Body of pancreas (tissue), 4 donors: ENCODE measurements at places on chromosomes 2 and 18. TPM values are rescaled to one million over a fixed set of nuclear protein-coding genes. Genes with fewer than 3 reads are reported as not detected.

DNA sequence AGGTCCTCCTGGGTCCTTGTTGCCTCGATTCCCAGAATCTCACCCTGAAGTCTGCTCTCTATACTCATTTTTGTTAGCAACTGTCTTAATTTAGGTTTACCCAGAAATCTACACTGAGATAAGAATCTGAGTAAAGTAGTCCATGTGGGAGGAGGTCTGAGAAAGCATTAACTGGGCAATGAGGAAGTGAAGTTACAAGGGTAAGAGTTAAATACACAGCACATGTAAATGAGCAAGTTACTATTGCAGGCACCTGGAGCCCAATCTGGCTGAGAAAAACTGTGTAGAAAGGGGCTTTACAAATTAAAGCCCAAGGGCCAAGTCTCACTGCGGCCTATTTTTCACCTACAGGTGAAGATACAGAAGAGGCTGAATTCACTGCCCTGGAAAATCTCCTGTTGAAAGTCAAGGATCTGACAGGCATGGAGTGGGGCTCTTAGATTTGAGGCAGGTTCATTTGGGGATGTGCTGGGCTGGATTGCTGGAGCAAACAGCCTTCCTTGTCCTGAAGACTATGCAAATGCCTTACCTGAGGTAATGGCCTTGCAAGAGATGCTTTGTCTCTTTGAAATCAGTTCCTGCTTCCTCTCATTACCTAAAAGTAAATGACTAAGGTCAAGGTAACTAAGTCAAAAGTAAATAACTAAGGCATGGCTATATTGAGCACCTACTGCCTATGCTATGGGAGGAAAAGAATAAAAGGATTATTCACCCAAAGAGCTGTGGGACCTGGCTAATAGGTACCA, 84.4 kb upstream of the DYNAP start:
- no peak overlapping the region for H3K4me3 ChIP-seq
- no peak for DNase-seq
- H3K27me3 ChIP-seq = no peaks in the 10 kb centered on the region
- H3K4me1 ChIP-seq = no peaks in the 10 kb centered on the region
- no peak overlapping the region for H3K27ac ChIP-seq

Gene EPB41L3
- total RNA-seq = 22.1 TPM

DNA sequence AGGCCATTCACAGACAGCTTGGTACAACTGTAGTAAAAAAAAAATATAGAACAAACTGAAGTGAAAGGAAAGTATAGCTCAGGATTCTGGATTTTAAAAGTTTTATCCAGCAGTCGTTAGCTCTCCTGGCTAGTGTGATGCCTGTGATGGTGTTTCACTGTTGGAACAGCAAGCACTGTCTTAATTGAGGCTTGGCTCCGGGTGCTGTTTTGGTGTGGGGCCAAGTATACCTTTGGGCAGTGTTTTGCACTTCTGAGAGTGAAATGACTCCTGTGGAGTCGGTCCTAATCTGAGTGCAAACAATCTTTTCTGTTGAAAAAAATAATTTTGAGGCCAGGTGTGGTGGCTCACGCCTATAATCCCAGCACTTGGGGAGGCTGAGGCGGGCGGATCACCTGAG, 28.7 kb upstream of the RAB1A start:
- H3K4me1 ChIP-seq = peaks cover 12% of the 10 kb centered on the region
- H3K27me3 ChIP-seq = no peaks in the 10 kb centered on the region
- no peak overlapping the region for H3K4me3 ChIP-seq
- no peaks in the 10 kb centered on the region for H3K36me3 ChIP-seq
- H3K27ac ChIP-seq = no peak overlapping the region

Gene TPRKB
- total RNA-seq = 14.5 TPM

Gene COL5A2
- 24.1 TPM for total RNA-seq

DNA sequence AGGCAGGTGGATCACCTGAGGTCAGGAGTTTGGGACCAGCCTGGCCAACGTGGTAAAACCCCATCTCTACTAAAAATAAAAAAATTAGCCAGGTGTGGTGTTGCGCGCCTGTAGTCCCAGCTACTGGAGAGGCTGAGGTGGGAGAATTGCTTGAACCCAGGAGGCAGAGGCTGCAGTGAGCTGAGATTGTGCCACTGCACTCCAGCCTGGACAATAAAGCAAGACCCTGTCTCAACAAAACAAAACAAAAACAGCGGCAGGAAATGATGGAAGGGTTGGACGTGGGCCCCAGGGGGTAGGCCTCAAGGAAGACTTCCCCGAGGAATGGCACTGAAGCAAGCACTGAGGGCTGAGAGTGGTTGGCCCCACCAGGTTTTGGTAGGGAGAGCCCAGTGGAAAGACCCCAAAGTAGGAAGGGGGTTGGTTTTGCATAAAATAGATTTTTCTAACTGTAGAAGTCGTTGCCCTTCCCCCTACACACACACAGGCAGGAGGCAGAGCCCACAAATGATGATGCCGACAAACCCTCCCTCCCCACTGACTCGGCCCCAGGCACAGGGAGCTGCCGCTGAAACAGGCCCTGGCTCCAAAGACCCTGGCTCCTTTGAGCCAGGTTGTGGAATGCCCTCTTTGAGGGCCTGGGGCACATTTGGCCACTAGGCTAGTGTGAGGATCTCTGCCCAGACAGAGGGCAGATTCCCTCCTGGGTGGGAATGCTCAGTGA, 104.8 kb downstream of the CABLES1 start:
- no peaks in the 10 kb centered on the region for H3K4me1 ChIP-seq
- no peaks in the 10 kb centered on the region for H3K27me3 ChIP-seq
- no peak overlapping the region for H3K4me3 ChIP-seq
- DNase-seq = no peak

DNA sequence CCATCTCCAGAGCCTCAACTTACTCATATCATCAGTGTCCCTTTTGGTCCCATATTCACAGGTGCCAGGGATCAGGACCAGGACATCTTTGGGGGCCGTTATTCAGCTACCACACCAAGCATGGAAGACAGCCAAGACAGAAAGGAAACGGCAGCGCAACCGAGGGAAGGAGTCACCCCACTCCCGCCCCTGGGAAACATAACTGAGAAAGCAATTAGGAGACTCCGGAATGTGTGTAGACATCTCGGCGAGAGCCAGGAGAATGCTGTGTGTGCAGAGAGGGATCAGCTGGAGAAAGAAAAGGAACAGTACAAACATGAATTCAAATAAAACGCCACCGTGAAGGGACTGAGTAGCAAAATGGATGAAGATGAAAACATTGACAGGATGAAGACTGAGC, 13.4 kb upstream of the BOK start:
- no peak overlapping the region for H3K27ac ChIP-seq
- no peak overlapping the region for H3K4me3 ChIP-seq
- DNase-seq = no peak
- H3K4me1 ChIP-seq = peaks cover 17% of the 10 kb centered on the region

Gene MC4R
- not detected for total RNA-seq

- no peaks in the 10 kb centered on the region for H3K36me3 ChIP-seq
- no peak overlapping the region for H3K4me3 ChIP-seq
- peaks cover 48% of the 10 kb centered on the region for H3K4me1 ChIP-seq
- no peak overlapping the region for H3K27ac ChIP-seq
- DNase-seq = no peak
Observed at GRCh38 chr2:227477291-227477690, 5.3 kb downstream of the AGFG1 start.

Gene FNDC4
- 20.8 TPM for total RNA-seq

DNA sequence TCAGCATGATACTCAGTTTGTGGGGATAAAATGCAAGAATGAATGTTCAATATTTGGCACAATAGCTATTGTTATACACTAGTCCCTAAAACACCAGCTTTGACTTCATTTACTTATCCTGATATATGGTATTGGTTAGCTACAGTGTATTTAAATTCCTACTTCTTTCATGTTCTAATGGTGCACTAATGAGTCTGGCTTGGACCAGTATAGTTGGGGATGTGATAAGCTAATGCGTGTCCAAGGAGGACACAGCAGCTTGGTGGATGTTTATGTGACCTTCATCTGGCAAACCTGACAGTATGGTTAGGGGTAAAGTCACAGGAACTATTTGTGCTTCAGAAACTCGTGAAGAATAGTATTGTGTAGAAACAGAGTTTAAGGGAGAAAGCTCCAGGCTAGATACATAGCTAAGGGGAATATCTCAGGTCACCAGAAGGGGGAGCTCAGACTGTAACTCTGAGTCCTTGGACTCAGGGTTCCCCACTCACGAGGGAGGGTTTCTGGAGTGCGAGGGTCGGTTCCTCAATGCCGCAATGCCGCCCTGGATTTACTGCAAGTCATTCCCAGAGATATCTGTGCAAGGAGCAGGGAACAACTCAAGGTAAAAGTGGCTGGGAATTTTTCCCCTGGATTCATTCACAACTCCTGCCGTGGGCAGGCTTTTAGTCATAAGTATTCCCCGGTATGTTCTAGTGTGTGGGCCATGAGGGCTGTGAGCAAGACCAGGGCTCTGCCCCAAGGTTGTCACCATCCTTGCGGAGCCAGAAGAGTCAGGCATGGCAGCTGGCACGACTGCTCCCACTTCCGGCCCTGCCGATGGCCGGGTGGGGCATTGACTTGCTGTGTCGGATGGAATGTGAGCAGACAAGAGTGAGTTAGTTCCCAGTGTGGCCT, 14.5 kb downstream of the IL1R2 start:
- H3K36me3 ChIP-seq = no peaks in the 10 kb centered on the region
- H3K4me3 ChIP-seq = no peak overlapping the region

DNA sequence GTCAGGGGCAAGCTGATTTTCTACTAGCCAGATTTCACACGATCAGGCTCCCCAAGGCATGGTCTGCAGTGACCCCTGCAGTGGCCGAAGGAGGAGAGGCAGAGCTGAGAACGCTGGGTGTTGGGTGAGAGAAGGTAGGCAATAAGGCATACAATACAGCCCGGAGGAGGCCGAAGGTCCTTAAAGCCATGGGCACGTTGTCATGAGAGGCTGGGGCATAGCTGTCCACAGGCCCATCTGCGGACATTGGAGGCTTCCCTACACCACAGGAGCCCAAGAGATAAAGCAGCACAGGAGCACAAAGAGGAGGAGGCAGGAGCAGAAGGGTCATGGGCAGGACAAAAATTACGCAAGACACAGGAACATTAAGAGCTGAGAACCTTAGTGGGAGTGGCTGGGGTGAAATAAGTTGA, 16.7 kb upstream of the BZW1 start:
- H3K27ac ChIP-seq = no peak overlapping the region
- H3K4me3 ChIP-seq = no peak overlapping the region
- H3K36me3 ChIP-seq = no peaks in the 10 kb centered on the region
- no peak for DNase-seq
- peaks cover 18% of the 10 kb centered on the region for H3K4me1 ChIP-seq

Gene SFT2D3
- 11.9 TPM for total RNA-seq

DNA sequence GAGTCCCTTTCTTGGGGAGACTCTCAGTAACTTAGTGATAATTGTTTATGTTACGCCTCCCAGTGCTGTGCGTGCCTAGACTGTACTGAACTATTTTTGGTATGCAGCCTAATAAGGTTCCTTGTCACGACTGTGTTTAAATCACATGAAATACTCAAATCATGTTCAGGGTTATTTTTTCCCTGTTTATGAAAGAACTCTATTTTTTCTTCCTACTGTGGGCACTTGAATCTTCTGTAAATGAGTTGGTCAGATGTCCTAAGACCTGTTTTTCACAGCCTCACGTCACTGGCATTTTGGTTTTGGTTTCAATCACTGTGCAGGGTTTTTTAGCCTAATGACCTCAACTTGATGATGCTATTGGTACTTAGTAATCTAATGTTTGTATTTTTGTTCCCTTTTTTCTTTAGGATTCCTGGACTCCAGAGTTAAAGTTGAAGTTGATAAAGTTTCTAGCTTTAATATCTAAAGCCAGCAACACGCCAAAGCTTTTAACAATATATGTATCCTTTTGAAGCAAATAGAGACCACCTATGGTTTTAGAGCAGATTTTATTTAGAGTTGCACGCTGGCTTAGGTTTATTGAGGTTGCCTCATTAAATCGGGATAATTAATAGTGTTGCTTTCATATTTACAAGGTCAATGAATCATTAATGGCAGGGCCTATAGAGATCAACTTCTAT, 24.0 kb downstream of the ARMC9 start:
- H3K36me3 ChIP-seq = no peaks in the 10 kb centered on the region
- no peak overlapping the region for H3K4me3 ChIP-seq
- no peak for DNase-seq
- H3K27ac ChIP-seq = no peak overlapping the region
- H3K4me1 ChIP-seq = no peaks in the 10 kb centered on the region
- no peaks in the 10 kb centered on the region for H3K27me3 ChIP-seq

- no peak overlapping the region for H3K4me3 ChIP-seq
- H3K27ac ChIP-seq = no peak overlapping the region
- no peaks in the 10 kb centered on the region for H3K36me3 ChIP-seq
- H3K4me1 ChIP-seq = peaks cover 17% of the 10 kb centered on the region
- DNase-seq = no peak
- no peaks in the 10 kb centered on the region for H3K27me3 ChIP-seq
Observed at GRCh38 chr18:12257996-12258718, 4.0 kb downstream of the CIDEA start.

- H3K4me3 ChIP-seq = no peak overlapping the region
- no peak for DNase-seq
- no peak overlapping the region for H3K27ac ChIP-seq
- H3K4me1 ChIP-seq = peaks cover 4% of the 10 kb centered on the region
Observed at GRCh38 chr2:64932371-64933216, 56.6 kb upstream of the SLC1A4 start.

DNA sequence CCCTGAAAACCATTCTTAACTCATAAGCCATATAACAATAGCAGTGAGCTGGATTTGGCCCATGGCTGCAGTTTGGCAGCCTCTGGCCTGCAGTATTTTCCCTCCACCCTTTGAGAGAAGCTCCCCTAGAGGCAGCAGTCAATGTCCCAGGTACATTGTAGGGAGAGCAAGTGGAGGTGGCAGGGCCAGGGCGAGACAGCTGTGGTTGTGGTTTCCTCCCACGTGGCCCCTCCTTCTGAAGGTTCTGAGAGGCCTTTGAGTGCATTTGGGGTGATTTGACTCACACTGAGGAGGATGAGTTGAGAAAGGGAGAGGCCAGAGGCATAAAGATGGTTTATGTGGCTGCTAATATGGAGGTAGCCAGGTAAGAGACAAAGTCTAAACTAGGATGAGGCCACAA, 45.5 kb upstream of the LDAH start:
- DNase-seq = no peak
- H3K27ac ChIP-seq = no peak overlapping the region
- H3K4me1 ChIP-seq = no peaks in the 10 kb centered on the region
- H3K36me3 ChIP-seq = no peaks in the 10 kb centered on the region

GRCh38 chr2:143550500-143550899, 421.3 kb downstream of the ARHGAP15 start:
- H3K4me3 ChIP-seq = no peak overlapping the region
- H3K36me3 ChIP-seq = no peaks in the 10 kb centered on the region
- H3K4me1 ChIP-seq = no peaks in the 10 kb centered on the region
- no peak overlapping the region for H3K27ac ChIP-seq

Gene CROCC2
- under 0.01 TPM for total RNA-seq

Gene PLGLB2
- not detected for total RNA-seq

Gene COL6A3
- 121 TPM for total RNA-seq
